Fibroblast of villous mesenchyme (primary cell): ENCODE measurements at places on chromosomes 1 and 21.
A peak's percentile ranks its signal among the peaks of the same experiment; 100 is the strongest.

DNA sequence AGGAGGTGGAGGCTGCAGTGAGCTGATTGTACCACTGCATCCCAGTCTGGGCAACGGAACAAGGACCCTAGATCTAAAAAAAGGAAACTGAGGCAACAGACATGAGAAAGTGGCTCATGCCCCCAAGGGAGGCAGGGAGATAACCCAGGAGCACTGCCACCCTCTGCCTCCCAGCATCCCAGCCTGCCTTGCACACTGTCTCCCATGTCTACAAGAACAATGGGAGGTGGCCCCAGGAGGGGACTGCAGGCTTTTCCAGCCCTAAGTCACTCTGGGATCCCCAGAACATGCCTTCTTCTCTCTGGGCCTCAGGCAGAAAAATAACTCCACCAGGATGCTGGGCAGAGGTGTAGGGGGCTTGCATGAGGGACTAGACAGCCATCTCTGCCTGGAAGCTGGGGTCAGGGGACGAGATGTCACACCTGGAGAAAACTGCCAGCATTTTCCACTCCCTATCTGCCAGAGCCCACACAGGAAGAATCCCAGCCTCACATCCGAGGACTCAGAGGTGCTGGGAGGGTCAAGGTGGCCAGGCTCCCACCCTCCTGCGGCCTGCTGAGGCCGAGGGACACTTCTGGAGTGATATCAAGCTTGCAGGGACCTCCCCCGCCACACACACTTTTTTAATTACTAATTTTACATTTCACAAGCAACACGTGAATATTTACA lies 21.4 kb downstream of the RUNX3 start:
- DNase-seq, result no peak

DNA sequence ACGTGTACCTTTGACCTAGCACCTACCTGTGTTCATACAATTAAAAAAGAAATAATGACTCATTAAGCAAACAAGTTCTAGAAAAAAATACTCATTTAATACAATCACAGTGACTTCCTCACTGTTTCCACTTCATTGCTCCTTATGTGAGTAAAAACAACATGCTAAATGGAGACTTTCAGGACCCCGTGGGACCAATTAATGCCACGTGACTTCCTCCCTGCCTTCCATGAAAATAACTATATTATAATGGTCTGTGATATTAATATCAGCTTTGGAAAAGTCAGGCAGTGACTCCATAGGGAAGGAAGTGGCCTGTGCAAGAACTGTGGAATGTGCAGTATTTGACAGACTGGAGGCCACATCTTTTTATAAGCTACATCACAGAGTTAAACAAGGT lies 337.8 kb downstream of the HLX start:
- DNase-seq, result no peak

- DNase-seq, result peak; percentile 24
Observed at GRCh38 chr1:167043752-167044488, 46.3 kb downstream of the GPA33 start.

- no peak for DNase-seq
Observed at GRCh38 chr1:50860702-50861101, 99.4 kb downstream of the FAF1 start.

DNA sequence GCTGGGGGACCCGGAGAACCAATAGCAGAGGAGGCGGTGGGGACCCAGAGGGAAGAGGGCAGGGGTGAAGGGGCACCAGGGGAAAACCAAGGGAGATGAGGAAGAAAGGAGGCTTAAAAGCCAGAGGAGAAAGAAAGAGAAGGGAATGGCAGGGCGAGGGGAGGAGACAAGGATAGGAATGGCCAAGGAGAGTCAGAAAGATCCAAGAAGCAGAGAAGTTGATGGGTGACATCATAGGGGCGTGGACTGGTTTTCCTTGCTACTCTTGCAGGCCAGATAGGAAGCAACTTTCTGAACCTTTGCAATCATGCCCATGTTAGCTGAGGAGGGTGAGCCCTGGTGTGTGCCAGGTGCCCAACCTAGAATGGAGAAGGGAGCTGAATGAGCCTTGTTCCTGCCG lies 5.4 kb downstream of the NPR1 start:
- DNase-seq, result no peak

DNA sequence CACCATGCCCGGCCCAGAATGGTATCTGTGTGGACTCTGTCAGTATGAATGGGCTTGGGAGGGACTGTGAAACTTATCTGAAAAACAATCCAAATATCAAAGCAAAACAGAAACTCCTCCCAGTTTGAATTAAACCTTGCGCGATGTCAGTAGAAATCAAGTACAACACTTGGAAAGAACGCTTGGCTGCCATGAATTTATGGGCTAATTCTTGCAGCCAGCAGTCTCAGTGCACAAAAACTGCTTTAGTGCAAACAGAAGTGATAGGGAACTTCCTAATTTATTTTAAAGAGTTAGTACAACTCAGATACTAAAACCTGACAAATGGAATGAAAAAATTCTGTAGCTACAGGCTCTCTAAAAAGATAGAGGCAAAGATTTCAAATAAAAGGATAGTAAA lies 8.5 kb downstream of the CLCA1 start:
- no peak for DNase-seq
